CD4-positive, alpha-beta T cell treated with Interleukin-12 subunit alpha and Interleukin-12 subunit beta, for 1 hour (primary cell): ENCODE measurements at places on chromosomes 13 and 19.

GRCh38 chr13:32428581-32429432 lies 877 bp upstream of the N4BP2L1 start:
- DNase-seq, result peak; percentile 23

DNA sequence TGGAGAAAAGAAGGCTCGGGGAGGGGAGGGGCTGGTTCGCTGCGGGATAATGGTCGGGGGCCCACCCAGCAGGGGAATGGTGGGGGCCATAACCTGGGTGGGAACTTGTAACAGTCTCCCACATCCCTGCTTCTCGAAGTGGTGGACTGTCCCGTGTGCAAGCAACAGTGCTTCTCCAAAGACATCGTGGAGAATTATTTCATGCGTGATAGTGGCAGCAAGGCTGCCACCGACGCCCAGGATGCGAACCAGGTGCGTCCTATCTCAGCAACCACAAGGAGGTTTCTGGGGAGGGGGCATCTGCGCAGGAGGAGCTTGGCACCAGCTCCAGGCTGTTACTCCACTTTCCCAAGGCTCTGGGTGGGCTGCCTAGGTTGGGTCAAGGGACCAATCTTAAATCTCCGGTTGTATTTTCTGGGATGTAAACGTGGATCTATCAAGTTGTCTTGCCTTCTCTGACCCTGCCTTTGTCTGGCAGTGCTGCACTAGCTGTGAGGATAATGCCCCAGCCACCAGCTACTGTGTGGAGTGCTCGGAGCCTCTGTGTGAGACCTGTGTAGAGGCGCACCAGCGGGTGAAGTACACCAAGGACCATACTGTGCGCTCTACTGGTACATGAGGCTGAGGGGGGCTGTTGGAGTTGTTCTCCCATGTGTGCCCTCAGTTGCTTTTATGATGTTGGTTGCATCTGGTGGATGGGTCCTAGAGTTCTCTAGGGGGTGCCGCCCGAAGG lies 1.6 kb downstream of the TRIM28 start:
- no peak for DNase-seq

- DNase-seq, result no peak
Observed at GRCh38 chr13:32261567-32261966, 53.6 kb downstream of the ZAR1L start.

- DNase-seq, result no peak
Observed at GRCh38 chr13:31749929-31750328, 10.6 kb downstream of the RXFP2 start.

- no peak for DNase-seq
Observed at GRCh38 chr19:7152568-7152967, 83.1 kb downstream of the ZNF557 start.

DNA sequence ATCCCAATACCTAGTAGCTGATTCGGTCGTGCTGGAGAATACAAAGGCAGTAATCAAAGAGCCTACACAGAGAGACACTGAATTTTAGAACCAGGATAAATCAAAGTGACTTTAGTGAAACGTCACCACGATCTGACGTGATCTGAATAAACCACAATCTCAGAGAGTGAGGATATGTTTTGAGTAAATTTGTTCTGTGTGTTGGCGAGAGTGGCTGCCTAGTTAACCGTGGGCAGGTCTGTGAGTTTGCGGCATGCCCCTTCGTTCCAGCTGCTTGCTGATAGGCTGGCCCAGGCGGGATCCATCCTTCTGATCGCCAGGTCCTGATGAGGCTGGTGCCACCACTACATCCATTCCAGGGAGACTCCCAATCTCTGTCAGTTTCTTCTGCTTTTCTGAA lies 40.4 kb downstream of the LRCH1 start:
- DNase-seq, result peak; percentile 49

GRCh38 chr19:7874076-7874896 lies at the start of gene PRR36:
TSS of gene PRR36 (minus strand) at chr19:7874390. CDS start at chr19:7873689, 701 bp downstream.
- no peak for DNase-seq

DNA sequence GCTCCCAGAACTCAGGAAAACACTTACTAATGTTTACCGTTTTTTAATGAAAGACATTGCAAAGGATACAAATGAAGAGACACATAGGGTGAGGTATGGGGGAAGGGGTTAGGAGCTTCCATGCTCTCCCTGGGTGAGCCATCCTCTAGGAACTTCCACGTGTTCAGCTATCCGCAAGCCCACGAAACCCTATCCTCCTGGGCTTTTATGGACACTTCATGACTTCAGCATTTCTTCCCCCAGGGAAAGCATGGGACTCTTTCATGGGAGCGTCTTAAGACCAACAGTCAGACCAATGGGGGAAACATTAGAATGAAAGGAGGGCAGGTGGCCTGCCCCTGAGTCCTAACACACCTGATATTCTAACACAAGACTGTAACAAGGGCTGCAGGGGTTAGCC lies 6.6 kb upstream of the ESD start:
- DNase-seq, result no peak

- DNase-seq, result no peak
Observed at GRCh38 chr13:50612717-50613116, 230.8 kb downstream of the DLEU7 start.

DNA sequence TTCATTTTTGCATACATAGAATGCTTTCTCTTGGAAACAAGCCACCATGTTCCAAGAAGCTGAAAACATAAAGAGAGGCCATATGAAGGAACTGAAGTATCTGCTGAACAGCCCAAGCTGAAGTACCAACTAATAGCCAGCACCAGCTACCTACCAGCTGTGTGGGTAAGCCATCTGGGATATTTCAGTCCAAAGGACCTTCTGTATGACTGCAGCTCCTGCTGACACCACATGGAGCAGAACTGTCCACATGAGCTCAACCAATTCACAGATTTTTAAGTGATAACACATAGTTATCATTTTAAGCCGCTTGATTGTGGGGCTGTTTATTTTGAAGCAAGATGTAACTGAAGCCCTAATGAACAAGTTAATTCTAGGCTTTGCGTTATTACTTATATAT lies 621.1 kb upstream of the KLHL1 start:
- no peak for DNase-seq

DNA sequence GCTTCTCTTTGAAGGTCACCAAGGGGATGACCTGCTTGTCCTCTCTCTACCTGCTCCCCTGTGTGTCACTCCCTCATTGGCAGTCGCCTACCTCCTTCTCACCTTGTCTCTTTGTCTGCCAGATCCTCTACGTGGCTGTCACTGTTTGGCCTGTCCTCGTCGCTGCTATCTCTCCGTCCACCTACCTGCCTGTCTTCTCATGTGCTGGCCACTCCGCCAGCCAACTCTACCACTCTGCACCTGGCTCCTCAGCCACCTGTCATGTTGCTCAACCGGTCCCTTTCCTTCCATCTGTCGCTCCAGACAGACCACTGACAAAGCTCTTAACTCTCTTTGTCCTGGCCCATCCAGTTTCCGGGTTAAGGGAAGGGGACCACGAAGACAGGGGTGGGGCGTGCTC lies at the start of gene KLK12:
TSS of gene KLK12 (minus strand) at position 299 of the 400 bp plus-strand sequence. CDS start 381 bp downstream, outside the sequence.
- no peak for DNase-seq

- peak; percentile 34 for DNase-seq
Observed at GRCh38 chr19:29623726-29624488, 17.8 kb downstream of the POP4 start.

DNA sequence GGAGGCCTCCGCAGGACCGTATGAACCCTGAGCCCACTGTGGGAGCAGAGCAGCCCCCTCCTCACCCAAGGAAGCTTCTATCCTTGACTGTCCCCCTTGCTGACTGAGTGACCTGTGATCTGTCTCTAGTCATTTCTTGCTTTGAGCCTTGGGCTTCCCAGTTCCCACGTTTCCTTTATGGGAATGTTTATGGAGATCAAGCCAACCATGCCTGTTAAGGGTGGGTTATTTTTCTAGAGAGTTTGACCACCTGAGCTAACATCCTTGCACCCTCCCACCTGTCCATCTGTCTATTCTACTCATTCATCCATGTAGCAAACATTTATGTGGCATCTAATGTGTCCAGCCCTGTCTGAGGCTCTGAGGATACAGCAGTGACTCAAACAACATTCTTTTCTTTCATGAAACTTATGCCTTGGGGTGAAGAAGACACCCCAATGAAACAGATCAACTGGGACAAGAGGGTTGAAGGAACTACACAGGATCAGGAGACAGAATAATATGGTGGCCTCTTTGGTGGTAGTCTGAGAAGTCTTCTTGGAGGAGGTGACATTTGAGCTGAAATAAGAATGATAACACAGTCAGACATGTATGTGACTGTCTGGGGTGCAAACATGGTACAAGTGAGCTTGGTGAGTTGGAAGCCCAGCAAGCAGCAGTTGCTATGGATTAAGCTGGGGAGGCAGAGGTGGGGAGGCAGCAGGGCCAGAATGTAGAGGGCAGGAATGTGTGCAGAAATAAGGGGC lies 30.5 kb downstream of the CERS4 start:
- DNase-seq, result no peak

DNA sequence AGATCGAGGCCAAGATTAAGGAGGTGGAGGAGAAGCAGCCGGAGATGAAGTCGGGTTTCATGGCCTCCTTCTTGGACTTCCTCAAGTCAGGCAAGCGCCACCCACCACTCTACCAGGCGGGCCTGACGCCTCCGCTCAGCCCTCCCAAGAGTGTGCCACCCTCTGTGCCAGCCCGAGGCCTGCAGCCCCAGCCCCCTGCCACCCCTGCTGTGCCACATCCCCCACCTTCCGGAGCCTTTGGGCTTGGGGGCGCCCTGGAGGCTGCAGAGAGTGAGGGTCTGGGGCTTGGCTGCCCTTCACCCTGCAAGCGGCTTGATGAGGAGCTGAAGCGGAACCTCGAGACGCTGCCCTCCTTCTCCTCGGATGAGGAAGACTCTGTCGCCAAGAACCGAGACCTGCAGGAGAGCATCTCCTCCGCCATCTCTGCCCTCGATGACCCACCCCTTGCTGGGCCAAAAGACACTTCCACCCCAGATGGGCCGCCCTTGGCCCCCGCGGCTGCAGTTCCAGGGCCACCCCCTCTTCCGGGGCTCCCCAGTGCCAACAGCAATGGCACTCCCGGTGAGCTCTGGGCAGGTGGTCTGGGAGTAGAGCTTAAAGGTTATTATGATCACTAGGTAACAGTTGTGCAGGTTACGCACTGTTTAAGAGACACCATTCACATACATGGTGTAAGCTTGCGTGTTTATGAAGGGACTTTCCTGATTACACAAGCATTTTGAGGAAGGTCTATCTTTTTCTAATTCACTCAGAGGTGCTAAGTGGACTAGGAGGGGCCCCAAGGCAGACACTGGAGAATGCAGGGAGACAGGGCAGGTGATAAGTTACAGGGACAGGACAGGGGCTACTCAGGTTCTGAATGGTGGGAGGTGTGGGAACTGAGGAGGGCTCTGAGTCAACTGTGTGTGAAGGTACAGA lies 8.7 kb downstream of the PRR12 start:
- DNase-seq, result no peak

DNA sequence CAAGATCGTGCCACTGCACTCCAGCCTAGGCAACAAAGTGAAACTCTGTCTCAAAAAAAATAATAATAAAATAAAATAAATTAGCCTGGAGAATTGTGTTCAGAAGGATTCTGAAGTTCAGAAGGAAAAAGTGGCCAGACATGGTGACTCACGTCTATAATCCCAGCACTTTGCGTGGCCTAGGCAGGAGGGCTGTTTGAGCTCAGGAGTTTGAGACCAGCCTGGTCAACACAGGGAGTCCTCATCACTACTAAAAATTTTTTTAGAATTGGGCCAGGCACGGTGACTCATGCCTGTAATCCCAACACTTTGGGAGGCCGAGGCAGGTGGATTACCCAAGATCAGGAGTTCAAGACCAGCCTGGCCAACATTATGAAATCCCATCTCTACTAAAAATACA lies 6.0 kb downstream of the RDH8 start:
- no peak for DNase-seq

DNA sequence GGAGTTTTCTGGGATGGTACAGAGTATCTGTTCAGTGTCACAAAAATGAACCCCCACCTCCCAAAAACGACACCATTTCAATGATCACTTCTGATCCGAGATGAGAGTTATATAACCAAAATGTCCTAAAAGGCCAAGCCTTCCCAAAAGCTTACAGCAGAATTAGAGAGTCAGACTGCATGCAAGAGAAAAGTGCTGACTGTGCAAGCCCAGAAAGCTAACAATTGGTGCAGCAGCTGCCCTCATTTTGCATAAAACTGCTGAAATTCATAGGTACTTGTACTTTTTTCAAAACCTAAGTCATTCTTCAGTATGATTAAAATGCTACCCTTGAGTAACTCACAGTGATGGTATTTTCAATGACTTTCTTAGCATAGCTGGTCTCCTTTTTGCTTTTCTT lies 819.6 kb upstream of the ARGLU1 start:
- DNase-seq, result no peak

- DNase-seq, result no peak
Observed at GRCh38 chr13:48667136-48667535, 13.4 kb downstream of the CYSLTR2 start.

DNA sequence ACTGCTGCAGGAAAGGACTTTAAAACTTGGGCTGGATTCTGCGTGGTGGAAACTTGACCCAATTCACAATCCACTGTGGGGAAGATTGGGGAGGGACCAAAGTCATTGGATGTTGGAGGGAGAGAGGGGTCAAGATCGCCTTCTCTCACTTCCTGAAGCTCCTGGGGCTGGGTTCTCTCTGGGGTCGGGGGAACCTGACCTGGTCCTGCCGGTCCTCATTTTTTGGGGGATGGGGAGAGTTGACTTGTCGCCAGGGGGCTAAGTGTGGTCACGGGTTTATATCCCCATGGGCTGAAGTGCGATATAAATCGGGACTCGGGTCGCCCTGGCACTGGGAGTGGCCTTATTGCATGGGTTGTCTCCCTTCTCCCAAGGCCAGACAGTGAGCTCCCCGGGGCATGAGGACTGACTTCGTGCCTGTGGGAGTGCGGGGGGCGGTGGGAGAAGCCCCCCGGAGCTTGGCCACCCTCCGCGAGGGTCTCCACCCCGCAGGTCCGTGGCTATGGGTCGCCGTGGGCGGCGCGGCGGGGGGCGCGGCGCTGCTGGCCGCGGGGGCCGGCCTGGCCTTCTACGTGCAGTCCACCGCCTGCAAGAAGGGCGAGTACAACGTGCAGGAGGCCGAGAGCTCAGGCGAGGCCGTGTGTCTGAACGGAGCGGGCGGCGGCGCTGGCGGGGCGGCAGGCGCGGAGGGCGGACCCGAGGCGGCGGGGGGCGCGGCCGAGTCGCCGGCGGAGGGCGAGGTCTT lies 6.3 kb downstream of the ICAM5 start:
- no peak for DNase-seq

DNA sequence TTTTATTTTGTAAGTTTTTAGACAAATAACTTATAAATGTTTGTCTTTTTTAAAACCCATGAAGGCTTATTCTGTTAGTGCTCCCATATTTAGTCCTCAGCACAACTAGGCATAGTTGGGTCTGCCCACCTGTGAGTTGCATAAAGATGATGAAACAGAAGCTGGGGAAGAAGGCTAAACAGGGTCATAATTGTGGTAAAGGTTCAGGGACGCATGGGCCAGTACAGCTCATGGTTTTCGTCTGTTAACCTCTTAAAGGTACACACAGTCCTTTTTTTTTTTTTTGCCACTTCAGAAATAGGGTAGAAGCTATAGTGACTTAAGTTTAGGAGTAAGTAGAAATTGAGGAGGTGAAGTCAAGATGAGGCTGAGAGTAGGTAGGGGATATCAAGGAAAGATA lies 58.3 kb downstream of the TM9SF2 start:
- no peak for DNase-seq

- no peak for DNase-seq
Observed at GRCh38 chr13:75774176-75774575, 138.0 kb downstream of the LMO7 start.
